ENCODE measurements at places on chromosomes 12 and 14.
A peak's percentile ranks its signal among the peaks of the same experiment; 100 is the strongest.

GRCh38 chr12:5022025-5022424 is 21.7 kb upstream of the KCNA5 start:
- DNase-seq: no peak

DNA sequence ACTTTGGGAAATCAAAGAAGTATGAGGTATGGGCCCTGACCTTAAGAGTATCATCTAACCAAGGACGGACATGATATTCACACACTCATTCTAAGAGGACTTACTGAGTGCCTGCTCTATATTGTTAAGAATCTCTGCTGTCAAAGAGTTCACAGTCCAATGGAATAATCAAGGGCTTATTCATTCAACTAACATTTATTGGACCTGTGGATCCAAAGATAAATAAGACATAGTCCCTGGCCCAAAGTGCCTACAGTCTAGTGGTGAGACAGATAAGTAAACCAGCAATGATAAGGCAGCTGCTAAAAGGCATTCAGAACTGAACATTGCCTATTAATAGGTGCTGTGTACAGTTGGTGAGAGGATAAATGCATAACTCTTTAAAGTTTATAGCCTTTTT is 11.0 kb downstream of the WDR20 start:
- DNase-seq: no peak

DNA sequence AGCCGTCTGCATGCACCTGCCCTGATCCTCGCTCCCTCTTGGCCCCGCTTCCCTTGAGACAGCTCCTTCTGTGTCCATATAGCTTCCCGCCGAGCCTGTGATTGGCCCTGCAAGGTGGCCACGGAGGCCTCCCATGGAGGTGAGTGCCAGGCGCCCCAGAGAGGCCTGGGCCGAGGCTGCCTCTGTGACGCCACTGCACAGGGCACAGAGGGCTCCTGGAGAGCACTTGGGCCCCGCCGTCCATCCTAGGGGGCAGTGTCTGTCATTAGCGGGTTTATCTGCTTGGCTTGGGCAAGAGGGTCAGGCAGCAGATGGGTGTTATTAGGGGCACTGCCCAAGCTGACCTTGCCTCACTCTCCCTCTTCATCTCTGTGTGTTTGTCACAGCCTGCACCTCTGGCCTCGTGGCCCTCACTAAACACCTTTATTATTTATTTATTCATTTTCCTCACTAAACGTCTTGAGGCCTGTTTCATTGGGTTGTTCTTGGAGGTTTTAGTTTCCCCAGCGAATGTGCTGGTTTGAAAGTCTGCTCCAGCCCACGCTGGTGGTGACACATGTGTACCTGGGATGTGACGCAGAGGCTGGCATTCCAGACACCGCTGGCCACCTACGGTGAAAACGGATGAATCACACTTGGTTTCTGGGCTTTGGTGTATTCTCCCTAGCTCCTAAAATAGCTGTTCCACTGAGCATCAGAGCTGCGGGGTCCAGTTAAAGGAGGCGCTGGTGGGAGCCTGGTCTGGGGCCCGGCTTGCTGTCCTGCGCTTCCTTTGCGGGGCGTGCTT is 5.9 kb downstream of the ZFYVE21 start:
- peak; percentile 20 for DNase-seq

DNA sequence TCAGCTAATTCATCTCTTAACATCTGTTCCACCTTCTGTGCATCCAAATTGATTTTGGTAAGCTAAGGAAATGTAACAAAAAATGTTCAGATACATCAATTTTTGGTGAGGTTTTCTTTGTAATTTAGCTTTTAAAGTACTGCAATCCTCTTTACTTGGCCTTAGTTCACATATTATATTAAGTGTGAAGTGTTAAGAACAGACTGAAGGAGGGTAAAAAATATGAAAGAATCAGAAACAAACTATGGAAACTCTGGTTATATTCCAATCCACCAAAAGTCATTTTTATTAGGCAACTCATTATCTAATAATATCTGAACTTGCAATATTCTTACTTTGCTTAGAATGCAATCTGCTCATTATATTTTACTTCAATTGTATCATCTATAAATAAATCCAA is 49.1 kb downstream of the CEP290 start:
- DNase-seq: no peak

DNA sequence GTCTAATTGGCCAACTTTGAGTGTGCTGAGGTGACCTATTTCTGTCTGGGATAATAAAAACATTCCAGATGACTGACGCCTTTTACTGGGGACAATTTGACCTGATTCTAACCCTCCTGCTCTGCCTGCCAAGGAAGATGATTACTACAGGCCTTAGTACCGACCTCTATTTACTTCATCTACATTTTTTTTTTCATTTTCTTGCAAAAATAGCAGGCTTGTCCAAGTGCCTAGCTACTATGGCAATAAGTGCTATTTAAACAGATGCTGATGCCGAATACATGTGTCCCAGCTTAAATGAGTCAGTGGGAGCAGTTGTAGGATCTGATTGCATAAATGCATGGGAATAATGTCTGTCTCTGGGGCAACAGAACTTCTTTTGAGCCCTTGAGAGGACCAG is 254.3 kb downstream of the RGS6 start:
- no peak for DNase-seq

- no peak for DNase-seq
These were observed 13.0 kb downstream of the CIPC start for GRCh38 chr14:77111021-77111420.

DNA sequence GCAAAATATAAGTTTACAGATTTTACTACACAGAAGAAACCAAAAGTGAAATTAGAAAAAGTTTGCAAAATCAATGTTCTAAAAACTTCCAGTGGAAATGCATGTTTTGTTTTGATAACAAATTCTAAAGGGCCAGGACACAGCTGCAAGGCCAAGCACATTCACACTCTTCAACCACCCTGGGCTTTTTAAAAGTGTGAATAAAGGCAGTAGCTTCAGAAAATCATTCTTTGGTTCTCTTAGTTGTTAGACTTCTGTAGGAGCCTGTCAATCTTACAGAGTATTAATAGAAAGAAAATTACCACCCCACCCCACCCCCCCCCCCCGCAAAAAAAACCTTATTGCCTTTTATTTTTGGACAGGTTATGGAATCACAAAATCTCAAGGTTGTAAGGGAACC is 105.2 kb upstream of the EGLN3 start:
- no peak for DNase-seq

DNA sequence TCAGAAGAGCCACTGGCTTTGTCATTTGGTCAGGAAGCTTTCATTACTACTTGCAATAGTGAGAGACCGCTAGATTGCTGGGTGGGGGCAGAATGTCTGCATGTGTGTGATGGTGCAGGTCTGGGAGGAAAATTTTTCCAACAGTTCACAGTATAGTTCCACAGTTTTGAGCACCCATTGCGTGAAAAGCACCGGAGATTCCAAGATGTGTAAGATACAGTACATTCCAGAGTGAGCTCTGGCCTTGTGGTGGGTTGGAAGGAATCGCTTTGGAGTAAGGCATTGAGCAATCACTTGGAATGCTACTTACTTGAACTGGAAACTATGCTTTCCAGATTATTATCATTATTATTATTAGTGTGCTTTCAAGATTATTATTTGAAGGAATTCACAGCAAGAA is 47.6 kb upstream of the FRMD6 start:
- no peak for DNase-seq

DNA sequence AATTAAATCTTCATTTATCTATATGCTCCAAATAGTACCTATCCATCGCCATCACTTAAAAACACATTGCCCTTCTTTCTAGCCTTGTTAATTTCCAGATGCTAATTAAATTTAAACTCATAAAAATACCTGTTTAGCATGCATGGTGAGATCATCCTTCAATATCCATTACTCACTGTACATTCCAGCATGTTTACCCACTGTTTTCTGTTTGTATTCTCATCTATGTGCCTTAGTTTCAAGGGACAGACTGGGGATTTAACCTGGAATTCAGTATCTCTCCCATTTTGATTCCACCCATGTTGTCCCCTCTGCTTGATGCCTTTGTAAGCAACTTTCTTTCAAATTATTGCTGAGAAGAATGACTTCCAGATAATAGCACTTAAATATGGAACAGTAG is 208.0 kb downstream of the SPTSSA start:
- DNase-seq: no peak

DNA sequence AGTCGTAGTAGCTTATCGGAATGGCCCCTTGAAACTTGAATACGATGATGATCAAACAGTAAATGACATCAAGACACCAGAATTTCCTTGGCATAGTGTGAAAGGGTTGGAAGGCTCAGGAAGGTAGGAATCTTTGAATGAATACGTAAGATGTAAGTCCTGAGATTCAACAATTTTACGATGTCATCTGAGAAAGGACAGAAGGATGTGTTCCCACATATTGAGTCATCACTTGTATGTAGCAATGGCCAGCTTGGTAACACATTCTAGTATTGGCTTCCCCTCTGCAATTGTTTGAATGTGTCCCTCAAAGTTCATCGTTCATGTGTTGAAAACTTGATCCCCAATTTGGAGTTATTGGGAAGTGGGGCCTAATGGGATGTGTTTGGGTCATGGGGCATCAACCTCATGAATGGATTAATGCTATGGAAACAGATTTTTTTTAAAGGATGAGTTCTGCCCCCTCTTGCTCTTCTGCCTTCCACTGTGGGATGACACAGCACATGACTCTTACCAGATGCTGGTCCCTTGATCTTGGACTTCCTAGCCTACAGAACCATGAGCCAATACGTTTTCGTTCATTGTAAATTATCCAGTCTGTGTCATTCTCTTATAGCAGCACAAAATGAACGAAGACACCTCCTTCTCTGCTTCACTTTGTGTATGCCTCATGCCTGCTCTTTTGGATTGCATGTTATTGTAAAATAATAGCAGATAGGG is 284.6 kb downstream of the BCAT1 start:
- DNase-seq: no peak

DNA sequence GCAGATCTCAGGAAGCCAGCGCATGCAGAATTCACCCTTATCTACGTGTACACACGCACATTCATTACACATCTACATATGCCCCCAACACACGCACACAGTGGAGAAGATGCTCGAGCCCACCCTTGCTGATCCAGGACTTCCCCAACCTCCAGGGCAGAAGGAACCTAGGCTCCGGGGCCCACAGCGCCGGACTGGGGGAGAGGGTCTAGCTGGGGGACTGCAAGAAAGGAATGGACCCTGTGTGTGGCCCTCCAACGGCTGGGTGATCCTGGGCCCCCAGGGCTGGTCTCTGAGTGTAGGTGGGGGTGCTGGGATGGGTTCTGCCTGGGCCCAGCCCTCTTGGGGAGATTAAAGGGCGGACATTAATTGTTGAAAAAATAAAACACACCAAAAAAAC is 128.1 kb upstream of the C14orf180 start:
- DNase-seq: no peak

- no peak for DNase-seq
These were observed 73.4 kb upstream of the ETV6 start for GRCh38 chr12:11576104-11576503.

DNA sequence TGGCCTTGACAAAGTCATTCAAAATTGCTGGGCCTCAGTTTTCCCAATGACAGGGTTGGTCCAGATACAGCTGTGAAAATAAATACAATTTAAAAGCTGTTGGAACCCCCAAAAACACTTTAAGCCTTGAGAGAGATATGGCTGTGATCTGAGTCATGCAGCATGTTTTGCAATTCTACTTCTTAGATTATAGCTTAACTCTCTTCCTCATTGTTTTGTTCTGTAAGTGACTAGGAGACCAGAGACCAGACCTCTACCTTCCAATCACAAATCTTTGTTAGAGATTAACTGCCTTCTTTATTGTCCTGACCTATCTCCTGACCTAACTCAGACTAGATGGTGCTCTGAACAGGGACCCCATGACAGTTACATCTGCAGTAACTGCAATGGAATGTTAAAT is 198.1 kb downstream of the STXBP6 start:
- no peak for DNase-seq

DNA sequence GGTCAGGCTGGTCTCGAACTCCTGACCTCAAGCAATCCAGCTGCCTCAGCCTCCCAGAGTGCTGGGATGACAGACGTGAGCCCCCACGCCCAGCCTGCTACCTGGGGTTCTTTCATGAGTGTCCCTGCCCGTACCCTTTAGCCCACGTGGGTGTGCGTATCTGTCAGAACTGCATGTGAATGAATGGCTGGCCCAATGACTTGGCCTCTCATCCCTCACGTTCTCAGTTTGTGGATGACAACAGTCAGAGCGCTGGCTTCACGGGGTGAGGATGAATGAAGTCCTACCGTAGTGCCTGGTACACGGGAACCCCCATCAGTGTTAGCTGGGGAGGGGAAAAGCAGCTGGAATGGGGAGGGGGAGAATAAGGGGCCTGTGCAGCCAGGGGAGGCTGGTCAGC is 16.1 kb upstream of the ZDHHC22 start:
- no peak for DNase-seq

Measured in smooth muscle cell of the brain vasculature (primary cell).